ENCODE measurements at places on chromosomes 6 and 20.

DNA sequence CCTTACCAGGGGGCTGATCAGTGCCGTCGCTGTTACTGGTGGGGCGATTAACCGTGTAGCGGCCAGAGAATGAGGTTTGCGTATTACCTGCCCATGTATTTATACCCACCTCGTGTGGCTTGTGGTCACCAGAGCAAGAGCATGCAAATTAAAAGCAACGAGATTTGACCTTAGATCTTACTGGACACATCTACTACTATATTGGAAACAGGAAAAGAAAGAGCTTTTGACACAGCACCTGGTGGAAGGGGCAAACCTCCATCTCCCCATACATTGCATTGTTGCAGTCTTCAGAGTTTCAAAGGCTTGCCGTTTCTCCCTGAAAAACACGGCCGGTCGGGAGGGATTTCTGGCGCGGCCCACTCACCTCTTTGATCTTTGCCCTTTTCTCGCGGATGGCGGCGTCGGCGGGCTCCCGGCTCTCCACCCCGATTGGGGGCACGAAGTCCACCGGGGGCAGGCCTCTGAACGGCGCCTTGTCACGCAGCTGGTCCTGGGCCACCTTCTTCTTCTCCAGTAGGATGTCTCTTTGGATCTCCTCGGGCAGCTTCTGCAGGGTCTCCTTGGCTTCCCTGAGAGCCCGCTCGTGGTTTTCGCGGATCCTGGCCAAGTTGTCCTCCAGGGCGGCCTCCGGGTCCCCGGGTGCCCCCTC lies 1.3 kb downstream of the MAN1A1 start:
- peak; percentile 35 for DNase-seq

- no peak for DNase-seq
Observed at GRCh38 chr6:16179970-16180431, 51.1 kb downstream of the MYLIP start.

DNA sequence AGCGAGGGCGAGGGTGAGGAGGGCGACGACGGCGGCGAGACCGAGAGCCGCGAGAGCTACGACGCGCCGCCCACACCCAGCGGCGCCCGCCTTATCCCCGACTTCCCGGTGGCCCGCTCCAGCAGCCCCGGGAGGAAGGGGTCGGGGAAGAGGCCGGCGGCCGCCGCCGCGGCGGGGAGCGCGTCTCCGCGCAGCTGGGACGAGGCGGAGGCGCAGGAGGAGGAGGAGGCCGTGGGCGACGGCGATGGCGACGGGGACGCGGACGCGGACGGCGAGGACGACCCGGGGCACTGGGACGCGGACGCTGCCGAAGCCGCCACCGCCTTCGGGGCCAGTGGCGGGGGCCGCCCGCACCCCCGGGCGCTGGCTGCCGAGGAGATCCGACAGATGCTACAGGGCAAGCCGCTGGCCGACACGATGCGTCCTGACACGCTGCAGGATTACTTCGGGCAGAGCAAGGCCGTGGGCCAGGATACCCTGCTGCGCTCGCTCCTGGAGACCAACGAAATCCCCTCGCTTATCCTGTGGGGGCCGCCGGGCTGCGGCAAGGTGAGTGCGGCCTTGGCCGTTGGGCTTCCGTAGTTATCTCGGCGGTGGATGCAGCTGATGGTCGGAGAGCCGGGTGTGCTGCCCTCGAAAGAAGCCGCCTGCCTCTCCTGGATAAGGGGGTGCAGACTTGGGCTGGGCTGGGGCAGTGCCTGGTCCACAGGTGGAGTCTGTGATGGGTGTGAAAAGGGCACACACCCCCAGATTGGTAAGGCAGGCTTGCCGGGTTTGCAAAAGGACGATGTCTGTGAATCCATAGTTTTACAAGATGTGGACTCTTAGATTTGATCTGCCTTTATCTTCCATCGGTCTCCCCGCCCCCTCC lies 938 bp downstream of the WRNIP1 start:
- DNase-seq: peak; percentile 63

DNA sequence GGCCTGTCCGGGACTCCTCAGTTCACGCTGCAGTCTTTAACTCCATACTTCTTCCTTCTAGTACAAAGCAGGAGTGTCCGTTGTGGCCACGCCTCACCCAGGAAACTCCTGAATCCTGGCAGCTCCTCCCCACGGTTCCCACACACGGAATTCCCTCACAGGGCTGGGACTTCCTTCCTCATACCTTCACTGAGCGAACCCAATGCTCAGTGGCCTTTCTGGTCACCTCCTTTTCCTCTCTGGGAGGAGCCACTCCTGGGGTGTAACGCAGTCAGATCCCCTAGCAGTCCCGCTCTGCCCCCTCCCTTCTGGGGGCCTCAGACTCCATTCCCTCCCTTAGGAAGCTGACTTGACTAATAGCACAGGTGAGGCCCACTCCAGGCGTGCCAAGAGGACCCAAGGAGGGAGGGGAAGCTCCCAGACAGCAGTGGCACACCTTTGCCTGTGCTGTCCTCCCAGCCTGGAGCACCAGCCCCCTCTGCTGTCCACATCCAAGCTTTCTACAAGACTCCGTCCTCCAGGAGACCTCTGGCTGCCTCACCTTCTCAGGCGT lies at the start of gene SLC52A3:
TSS of gene SLC52A3 (minus strand) at position 75 of the 553 bp plus-strand sequence. CDS start 2,726 bp downstream, outside the sequence.
- DNase-seq: no peak

DNA sequence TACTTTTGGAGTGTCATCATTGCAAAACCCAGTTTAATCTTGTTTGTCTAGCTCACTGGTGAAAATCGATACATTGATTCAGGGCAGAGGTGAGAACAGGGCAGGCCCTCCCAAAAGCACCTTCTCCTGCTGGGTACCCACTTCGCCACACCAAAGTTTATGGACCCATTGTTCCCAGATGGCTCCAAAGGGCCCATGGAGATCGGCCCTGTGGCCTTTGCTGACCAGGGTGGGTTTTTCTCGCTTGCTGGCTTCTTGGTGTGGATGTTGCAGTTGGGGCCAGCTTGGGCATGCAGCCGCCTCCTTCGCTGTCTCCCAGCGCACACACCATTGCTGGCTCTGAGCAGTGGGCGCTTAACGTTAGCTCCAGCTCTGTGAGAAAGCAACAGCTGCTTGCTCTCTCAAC lies 178.1 kb upstream of the PDE10A start:
- no peak for DNase-seq

DNA sequence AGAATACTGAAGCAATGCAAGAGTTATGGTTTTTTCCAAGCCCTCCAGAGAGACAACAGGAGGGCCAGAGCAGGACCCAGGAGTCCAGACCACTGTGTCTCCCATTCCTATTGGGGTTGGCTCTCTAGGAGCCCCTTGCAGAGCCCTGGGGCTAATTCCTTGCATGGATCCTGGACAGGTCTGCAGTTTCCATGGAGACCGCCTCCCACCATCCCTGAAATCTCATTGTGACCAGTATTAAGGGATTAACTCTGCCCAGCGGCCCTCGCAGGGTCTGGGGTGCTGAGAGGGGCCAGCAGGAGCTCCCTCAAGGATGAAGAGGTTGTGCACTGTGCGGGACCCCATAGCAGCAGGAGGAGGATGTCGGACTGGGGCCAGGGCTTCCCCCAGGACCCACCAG lies 34.8 kb downstream of the HNF4A start:
- no peak for DNase-seq

DNA sequence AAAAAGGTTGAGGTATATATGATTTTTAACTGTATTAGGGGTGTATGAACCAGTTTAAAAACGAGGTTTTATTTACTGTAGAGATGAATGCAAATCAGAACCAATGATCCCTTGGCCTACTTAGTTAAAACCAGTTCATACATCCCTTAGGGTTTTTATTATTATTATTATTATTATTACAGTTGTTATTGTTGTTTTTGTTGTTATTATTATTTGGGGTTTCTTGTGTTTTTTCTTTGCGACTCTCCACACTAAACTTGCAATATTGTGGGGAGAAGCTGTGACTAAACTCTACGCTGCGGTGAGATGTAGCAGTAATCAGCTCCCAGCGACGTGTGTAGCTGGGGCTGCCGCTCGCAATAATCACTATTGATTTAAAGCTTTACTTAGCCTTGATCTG lies 62.2 kb downstream of the SSR1 start:
- DNase-seq: no peak

DNA sequence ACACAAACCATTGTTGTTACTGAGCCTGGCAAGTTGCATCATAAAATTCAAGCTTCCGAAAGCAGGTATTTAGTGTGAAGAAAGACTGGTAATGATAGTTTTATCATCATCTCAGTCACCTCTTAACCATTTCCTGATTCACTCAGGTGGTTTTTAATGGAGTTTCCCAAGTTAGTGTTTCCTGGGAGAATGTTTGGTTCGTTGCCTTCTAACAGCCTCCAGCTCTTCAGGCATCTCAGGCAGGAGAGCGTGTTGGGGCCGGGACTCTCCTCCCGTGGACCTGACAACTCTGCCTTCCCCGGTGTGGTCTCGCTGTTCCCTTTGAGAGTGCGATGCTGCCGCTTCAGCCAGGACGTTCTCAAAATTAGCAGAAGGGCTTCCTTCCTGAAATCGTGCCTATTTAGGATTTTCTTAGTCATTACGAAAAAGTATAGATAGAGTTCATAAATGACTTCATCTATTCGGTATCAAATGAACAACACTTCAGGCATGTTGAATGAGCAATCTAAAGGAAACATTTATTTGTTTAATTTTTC lies 105.0 kb upstream of the QKI start:
- DNase-seq: no peak

GRCh38 chr6:37293426-37293825 lies 35.5 kb upstream of the TMEM217 start:
- DNase-seq: no peak

GRCh38 chr20:39049148-39049547 lies 87.0 kb downstream of the DHX35 start:
- DNase-seq: no peak

DNA sequence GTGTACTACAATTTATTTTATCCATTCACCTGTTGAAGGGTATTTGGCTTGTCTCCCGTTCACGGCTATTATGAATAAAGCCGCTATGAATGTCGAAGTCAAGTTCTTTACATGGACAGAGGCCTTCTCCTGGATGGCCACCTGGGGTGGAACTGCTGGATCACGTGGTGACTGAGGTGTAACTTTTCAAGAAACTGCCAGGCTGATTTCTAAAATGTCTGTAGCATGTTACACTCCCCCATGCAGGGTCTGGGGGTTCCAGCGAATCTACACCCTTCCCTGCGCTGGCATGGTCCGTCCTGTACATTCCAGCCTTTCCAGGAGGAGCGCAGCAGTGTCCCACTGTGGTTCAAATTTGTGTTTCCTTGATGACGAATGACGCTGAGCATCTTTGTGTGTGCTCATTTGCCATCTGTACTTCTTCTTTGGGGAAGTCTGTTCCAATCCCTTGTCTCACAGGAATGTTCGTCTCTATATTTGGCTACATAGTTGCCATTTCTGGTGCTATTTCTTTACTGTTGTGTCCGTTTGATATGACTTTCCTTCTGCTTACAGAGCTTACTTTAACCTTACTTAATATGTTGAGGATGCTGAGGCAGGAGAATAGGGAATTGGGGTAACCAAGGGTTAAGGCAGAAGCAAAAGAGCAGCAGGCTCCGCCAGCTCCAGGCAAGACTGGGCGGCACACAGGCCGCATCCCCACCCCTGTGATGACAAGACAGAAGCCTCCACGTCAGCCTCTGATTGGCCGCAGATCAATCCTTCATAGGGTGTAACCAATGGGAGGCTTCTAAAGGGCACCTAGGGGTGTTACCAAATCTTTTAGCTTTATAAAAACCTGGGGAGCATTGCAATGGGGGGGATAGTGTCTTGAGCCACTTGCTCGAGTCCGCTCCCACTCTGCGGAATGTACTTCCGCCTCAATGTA lies 106.6 kb downstream of the TAF4 start:
- DNase-seq: no peak

- no peak for DNase-seq
Observed at GRCh38 chr6:155959898-155960495, 504.4 kb upstream of the NOX3 start.

DNA sequence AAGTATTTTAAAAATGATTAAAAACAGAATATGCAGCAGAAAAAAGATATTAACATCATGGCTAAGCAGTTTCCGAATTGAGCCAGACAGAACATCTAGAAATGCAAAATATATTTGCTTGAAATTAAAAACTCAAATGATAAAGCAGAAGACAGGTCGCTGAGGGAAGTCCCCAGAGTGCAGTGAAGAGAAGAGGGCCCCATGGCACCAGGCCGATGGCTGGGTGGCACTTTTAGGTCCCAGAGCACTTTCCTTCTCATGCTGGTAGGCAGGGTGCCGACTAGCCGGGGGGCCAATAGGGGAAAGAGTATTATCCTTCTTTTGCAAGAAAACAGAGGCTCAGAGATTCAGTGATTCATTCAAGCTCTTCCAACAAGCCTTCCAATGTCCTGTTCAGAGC lies 58.9 kb downstream of the MYH7B start:
- no peak for DNase-seq

DNA sequence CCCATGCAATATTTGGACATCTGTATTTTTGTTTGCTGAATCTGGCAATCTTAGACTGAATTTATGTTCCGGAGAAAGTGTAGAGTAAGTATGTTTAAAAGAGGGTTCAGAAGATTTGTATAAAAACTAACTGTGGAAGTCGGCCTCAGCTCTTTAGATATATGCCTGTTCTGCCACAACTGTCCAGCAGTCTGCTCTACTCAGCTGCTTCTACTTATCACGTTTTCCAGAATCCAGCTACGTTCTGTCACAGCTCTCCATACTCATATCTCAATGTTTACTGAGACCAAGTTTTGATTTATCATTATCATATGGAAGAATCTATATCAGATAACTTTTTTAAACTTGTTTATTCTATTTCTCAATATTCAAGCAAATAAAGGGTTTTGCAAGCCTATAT lies 721.3 kb downstream of the EYS start:
- DNase-seq: no peak

- no peak for DNase-seq
Observed at GRCh38 chr20:37804584-37805566, 98.1 kb upstream of the VSTM2L start.

DNA sequence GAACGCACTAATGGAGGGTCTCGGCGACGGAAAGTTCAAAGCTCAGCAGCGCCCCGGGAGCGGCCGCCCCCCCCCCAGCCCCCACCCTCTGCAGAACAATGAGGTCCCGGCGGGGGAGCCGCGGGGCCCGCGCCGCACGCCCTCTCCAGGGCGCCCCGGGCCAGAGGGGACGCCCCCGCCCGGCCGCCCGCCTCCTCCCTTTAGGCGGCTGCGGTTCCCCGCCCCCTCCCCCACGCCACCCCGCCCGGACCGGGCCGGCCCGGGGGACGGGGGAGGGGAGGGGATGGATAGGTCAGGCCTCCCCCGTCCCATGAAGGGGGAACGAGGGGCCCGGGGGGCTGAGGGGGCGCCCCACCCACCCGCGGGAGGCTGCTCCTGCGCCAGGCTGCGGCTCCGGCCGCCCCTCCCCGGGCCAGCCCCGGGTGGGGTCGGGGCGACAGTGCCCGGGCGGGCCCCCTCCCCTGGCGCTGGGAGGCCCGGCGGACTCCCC lies 1.5 kb downstream of the NOL4L start:
- DNase-seq: no peak

Data from hindlimb muscle (tissue), 1 donor.